Fibroblast of skin of back (primary cell): ENCODE measurements at places on chromosomes 1 and 21.

DNA sequence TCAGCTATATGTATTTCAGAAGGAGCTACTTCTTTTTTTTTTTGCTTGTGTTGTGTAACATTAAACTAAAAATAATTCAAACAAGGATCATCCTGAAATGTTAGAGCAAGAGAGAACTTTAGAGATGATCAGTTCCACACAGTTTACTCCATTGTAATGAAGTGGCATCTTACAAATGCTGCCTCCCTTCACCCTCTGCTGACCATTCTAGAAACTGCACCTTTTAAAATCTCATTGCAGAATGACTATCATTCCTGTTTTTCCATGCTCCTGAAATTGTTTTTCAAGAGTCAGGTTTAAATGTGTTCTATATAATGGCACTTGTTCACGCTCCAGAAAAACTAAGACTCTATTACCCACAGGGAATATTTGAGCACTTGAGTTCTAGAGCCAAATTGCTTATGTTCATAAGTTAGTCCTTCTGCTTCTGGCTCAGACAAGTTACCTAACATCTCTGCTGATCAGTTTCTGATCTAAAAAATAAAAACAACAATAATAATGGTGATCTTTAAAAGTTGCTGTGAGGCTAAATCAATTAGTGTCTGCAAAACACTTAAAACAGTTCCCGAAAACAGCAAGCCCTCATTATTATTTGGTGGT is 21.5 kb upstream of the SLC44A5 start:
- peak; percentile 28 for DNase-seq

GRCh38 chr21:38887749-38888148 is 82.0 kb downstream of the ETS2 start:
- no peak for DNase-seq

DNA sequence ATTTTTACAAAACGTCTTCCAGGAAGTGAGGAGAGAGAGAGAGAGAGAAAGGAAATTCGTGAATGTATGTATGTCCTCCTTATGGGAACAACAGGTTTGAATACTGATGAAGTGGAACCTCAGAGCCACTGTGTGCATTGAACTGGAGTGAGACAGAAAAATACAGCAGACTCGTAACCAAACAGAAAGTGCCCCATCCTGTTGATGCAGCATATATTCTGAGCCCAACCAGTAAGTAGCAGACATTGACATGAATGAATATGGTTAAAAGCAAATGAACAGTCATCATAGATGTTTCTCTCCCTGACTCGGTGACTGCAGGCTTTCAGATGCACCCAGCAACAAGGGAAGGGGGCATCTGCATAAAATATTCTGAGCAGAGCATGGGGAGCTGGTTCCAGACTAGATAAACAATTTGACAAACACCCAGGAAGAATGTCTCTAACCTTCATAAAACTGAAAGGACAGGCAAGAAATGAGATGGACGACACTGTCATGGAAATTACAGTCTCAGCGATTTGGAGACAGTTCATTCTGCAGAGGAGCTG is 471.0 kb upstream of the PBX1 start:
- no peak for DNase-seq

- DNase-seq = peak; percentile 83
These were observed 123.8 kb upstream of the IVNS1ABP start for GRCh38 chr1:185440877-185441276.

GRCh38 chr1:26278724-26279455 is 996 bp upstream of the SH3BGRL3 start:
- DNase-seq = peak; percentile 85

GRCh38 chr1:234489007-234489697 is 10.2 kb upstream of the TARBP1 start:
- no peak for DNase-seq

DNA sequence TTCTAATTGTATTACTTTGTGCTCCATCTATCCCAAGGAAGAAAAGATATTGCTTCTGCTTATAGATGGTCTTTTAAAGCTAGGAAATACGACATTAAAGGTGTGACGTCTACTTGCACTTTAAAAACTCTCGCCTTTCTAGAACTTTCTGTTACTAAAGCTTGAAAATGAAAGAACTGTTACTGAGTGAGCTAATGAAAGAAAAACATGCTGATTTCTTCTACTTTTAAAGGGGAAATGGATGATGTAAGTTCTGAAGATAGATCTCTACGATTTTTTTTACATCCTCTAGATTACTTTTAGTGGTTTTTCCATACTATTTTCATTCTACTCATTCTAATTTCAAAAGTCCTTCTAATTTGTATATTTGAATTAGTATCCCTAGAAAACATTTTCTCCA is 387.5 kb downstream of the USP25 start:
- peak; percentile 45 for DNase-seq

DNA sequence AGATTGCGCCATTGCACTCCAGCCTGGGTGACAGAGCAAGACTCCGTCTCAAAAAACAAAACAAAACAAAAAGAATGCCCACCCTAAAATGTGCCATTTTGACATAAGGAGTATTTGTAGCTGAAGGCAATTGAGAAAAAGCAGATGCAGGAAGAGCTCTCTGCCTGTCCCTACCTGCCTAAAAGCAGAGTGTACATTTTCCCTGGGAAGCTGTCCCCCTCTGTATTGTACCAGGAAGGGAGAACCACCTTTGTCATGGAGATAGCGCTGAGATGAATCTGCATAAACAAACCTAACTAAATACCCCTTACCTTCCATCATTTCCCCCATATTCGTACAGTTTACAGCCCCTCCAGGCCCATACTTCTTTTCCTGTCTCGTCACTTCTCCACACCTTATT is 94.4 kb upstream of the SLC45A1 start:
- no peak for DNase-seq

GRCh38 chr1:105172788-105173187 is 1423.1 kb downstream of the AMY1C start:
- DNase-seq = no peak

DNA sequence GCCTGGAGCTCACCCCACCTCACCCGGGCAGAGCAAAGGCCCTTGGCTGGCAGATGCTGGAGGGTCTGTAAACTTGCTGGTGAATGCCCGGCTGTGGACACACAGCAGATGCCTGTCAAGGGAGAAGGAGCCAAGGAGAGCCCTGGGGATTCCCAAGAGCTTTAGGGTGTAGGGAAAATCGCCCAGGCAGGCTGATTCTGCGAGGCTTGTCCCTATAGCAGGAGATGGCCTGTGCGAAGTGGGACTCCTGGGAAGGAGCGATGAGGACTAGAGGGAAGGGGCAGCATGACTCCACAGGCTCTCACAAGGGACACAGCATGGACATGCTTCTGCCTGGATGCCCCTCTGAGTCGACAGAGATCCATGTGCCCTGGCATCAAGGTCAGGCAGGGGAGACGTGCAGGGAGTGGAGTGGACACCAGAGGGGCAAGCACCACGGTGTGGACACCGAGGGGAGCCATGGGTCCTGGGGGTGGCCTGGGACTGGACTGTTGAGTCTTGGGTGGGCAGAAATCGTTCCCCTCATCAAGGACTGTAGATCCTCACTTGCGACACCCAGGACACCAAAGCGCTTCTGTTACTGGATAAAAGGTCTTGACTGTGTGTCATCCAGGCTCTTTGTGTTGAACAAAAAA is 71.4 kb upstream of the ABCG1 start:
- DNase-seq = no peak

DNA sequence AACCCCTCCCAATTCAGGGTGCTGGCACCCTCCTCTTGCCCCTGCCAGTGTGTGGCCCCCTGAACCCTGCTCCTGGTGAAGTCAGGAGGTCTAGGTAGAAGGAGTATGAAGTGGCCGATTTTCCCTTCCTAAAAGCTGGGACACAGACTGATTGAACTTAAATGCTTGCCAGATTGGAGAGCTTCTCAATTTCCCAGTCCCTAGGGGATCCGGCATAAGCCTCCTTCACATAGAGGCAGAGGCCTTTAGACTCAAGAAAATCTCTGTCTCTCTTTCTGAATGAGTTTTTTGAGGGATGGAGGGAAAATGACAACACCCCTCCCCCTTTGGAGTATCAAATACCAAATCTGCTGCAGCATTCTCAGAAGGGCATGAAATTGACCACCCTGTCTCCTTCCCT is 51.5 kb downstream of the SYT2 start:
- DNase-seq = no peak

GRCh38 chr1:65734979-65735378 is 57.7 kb upstream of the PDE4B start:
- DNase-seq = peak; percentile 11

DNA sequence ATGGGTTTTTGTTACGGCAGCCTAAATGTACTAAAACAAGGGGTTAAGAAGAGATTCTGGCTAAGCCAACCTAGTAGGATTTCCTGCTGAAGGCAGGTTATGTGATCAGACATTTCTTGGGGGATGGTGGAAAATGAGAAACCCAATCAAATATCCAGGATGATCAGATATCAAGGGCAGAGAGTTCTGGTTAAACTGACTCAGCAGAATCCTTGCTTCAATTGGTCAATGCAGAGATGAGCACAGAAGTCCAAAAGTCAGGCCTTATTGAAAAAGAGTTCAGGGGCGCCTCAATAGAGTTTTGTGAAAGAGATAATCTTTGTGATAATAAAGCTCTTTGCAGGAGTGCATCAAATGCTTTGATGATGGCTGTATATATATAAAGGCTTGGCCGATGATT is 237.1 kb downstream of the AMY1C start:
- no peak for DNase-seq

DNA sequence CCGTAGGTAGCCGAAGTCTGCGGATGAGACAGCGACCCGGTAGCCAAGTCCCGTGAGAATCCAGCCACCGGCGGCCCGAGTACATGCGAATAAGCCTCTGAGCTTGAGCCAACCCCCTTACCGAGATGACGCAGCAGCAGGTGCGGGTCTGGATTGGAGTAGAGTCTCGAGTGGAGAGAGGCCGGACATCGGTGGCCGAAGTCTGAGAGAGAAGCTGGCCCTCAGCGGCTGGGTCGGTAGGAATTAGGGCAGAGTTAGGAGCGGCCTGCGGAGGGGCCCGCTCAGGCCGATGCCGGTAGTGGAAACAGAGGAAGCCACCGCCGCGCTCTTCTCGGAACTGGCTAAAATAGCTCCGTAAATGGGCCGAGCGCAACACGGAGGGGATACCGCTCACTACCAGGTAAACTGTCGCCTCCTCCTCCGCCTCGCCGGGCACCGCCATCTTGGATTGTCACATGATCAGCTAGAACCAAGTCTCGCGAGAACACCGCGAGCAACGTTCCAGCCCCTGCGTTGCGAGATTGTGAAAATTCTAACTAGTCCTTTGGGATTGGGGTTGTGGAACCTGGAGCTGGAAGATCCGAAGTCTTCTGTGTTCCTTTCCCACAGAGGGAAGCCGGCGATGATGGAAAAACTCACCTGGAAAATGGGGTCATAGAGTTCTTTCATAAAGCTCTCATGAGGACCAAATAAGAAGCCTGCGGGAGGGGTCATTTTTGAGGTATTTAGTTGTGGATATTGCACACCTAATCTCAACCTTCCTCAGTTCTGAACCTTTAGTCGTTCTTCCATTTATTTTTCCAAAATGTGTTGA is at the start of gene GPATCH3:
TSS of gene GPATCH3 (minus strand) at position 467 of the 814 bp plus-strand sequence. CDS start at position 442, 25 bp downstream.
- peak; percentile 93 for DNase-seq

DNA sequence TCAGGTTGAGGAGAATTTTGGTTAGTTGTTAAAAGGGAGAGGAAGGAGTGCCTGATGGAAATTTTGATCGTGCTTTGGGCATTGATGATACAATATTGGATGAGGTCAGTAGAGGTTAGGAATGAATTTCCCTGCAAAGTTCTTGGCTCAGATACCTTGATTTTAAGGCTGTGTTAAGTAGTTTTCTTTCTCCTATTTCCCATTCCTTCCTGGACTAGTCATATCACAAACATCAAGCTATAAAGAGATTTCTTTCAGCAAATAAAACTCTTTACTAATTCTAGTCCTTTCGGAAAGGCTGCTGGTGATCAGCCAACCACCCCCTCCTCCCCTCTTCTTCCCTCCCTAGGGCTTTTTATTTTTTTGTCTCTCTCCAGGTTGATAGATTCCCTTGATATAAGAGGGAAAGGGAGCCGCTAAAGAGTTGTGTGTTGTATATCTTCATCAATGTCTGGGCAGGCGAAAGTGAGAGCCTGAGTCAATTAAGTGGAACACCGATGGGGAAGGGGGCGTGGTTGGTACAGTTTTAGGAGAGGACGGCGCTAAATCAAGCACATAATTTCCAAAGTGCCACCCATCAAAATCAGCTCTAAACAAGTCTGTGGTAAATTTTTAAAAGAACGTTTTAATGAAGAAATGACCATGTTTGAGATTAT is 100.1 kb upstream of the PLXNA2 start:
- DNase-seq = no peak

DNA sequence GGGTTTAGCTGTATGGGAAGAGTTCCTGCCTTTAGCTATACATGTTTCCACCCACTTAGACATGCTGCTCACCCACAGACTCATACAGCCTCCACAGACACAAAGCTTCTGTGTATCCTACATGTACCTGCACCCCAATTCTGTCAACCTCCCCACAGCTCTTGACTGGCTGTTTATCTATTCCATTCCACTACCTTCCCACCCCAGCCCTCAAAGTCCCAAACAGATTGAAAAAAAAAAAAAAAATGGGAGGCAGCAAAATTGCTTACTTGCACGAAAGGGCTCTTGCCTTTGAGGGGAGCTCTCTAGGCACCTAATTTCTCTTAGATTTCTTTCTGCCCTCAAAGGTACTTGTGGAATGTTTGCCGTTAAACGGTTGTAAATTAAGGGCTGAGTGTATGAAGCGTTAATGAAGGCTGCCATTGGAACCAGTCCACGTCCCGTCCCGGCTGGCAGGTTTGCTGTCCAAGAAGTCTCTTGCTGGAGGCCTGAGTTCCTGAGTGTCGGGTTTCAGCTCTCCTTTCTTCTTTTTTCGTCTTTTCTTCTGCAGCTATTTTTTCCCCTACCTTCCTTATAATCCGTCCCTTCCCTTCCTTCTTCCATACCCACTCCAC is 43.6 kb downstream of the PBX1 start:
- peak; percentile 22 for DNase-seq

GRCh38 chr1:221886743-221887414 is 145.0 kb upstream of the DUSP10 start:
- peak; percentile 96 for DNase-seq

DNA sequence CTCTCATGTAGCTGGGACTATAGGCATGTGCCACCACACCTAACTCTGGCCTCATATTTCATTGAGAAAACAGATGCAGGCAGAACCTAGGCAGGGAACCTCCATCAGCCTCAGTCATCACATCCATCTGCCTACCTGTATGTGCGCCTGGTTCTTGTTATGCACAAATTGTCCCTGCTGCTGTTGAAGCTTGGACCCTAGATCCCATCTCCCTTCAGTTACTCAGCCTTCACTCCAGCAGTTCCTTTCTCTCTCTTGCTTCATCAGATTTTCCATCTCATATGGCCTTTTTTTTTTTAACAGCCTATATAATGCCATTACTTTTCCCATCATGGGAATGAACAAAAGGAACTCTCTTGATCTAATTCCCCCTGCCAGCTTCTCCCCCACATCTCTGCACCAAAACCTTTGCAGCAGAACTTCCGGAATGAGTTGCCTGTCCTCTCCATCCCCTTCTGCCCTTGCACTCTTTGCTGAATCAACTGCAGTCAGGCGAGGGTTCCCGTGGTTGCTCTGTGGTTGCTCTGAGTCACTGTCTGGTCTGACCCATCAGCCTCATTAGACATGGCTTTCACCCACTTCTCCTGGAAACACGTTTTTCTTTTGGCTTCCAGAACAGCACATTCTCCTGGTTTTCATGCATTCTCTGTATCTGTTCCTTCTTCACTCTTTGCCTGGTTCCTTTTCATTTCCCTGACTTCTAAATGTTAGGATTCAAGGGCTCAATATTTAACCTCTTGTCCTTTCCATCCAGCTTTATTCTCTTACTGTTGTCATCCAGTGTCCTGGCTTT is 41.5 kb downstream of the UBE4B start:
- peak; percentile 94 for DNase-seq
